ENCODE measurements at places on chromosomes 13 and 19. TPM values are rescaled to one million over a fixed set of nuclear protein-coding genes. Genes with fewer than 3 reads are reported as not detected.
A peak's percentile ranks its signal among the peaks of the same experiment; 100 is the strongest.

FRY gene
- 12.4 TPM for polyA plus RNA-seq

CD22 gene
- polyA plus RNA-seq = 2.2 TPM

MAST1 gene
- polyA plus RNA-seq = 4.4 TPM

DNA sequence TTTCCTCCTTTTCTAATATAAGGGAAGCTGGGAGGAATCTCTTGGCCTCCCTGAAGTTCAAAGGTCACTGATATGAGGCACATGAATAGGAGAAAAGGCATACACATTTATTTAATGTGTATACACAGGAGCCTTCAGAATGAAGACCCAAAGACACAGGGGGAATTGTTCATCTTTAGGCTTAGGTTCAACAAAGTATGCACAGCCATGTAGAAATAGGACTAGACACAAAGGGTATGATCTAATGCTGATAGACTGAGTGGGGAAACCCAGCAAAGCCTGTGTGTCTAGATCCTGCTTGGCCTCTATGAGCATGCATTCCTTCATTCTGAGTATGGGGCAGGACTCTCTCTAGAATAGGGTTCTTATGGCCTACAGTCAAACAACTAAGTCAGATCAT lies 177.1 kb upstream of the RFC3 start:
- no peaks in the 10 kb centered on the region for H3K36me3 ChIP-seq
- no peak overlapping the region for H3K4me3 ChIP-seq
- H3K4me1 ChIP-seq = peaks cover 53% of the 10 kb centered on the region

DNA sequence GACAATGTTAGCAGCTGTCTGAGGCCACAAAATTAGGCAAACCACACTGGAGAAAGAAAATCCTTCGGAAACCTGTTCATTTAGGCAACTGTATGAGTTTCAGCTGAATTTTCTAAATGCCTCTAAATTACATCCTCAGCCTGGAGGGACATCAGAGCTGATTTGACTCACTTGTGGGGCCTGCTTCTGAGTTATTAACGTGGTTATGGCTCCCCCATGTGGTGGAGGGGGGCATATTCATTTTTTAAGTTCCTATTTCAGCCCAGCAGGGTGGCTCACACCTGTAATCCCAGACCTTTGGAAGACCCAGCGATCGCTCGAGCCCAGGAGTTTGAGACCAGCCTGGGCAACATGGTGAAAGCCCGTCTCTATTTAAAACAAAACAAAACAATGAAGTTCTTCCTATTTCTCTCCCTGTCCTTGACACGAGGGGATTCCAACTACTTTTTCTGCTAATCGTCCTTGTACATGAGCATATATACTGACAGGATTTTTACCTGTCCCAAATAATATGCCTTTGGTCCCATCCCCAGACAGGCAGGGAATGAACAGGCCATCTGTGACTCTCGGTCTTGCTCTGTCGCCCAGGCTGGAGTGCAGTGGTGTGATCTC lies 31.5 kb upstream of the HIF3A start:
- H3K36me3 ChIP-seq = no peaks in the 10 kb centered on the region
- DNase-seq = peak; percentile 59
- no peak overlapping the region for H3K4me3 ChIP-seq
- H3K27ac ChIP-seq = no peak overlapping the region
- H3K27me3 ChIP-seq = no peaks in the 10 kb centered on the region
- H3K4me1 ChIP-seq = no peaks in the 10 kb centered on the region

DNA sequence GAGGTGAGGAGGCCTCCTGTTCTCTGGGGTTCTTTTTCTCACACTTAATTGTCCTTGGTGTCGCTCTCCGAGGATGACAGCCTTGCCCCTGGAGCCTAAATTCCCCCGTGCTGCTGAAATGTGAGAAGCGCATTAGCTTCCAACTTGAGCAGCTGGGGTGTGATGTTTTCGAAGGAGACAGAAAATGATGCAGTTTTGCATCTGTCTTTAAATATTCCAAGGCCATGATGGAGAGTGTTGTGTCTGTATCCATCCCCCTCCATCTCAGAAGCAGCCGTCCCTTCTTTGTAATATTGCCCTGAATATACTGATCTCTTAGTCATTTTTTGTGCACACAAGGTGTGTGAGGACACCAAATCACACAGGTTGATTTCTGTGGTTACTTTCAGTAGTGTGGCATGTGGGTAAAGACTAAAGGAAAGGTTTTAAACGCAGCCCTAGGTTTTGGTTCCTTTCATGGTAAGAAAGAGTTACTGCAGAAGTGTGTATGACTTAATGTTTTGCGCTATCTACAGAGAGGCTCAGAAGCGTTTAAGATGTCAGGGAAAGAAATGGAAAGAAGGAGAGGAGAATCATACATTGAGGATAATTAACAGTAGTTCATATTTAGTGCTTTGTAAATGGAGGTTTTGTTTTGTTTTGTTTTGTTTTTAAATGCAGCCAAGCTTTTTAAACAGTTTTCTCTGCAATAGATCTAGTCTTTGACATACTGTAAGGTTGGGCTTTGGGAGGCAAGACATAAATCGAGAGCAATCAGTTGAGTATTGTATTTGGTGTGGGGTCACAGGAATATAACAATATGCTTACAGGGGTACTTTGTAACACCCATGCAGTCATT lies 1.6 kb downstream of the NBEA start:
- peaks cover 22% of the 10 kb centered on the region for H3K27me3 ChIP-seq
- no peak for DNase-seq
- peaks cover 5% of the 10 kb centered on the region for H3K4me1 ChIP-seq
- H3K27ac ChIP-seq = no peak overlapping the region

DNA sequence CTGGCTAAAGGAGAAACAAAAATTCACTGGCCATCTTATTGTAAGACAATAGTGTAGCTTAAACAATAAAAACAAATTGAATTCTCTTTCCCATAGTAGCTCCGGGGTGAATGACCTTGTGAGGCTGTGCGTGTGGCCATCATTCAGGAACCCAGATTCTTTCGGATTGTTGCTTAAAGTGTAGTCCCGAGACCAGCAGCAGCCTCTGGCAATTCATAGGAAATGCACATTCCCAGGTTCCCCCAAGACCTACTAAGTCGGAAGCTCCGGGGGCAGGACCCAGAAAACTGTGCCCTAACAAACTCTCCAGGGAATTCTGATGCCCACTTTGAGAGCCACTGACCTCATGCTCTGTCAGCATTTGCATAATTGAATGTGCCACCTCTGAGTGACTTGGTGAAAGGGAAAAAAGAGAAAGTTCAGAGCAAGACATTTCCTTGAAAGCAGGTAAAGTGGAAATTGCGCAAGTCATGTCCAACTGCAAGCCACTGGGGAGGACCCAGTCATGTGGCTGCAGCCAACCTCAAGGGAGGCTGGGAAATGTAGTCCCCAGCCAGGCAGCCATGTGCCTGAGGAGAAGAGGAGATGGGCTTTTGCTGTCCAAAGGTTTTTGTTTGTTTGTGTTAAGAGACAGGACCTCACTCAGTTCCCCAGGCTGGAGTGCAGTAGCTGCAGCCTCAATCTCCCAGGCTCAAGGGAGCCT lies 50.7 kb upstream of the PNMA8B start:
- peaks cover 3% of the 10 kb centered on the region for H3K4me1 ChIP-seq
- H3K27me3 ChIP-seq = no peaks in the 10 kb centered on the region
- peak; percentile 92 for DNase-seq
- H3K27ac ChIP-seq = no peak overlapping the region
- no peaks in the 10 kb centered on the region for H3K36me3 ChIP-seq

- DNase-seq = no peak
- no peaks in the 10 kb centered on the region for H3K36me3 ChIP-seq
- H3K4me1 ChIP-seq = no peaks in the 10 kb centered on the region
- no peaks in the 10 kb centered on the region for H3K27me3 ChIP-seq
- H3K4me3 ChIP-seq = no peak overlapping the region
Measured at GRCh38 chr13:111007209-111007608, 92.3 kb upstream of the ANKRD10 start.

- no peak for DNase-seq
- peak overlapping the region; percentile 79 for H3K4me3 ChIP-seq
- H3K27ac ChIP-seq = peak overlapping the region; percentile 85
- H3K27me3 ChIP-seq = no peaks in the 10 kb centered on the region
- H3K4me1 ChIP-seq = peaks cover 13% of the 10 kb centered on the region
- no peaks in the 10 kb centered on the region for H3K36me3 ChIP-seq
Measured at GRCh38 chr19:33177417-33177979, 16.6 kb upstream of the LRP3 start.
